ENCODE measurements at places on chromosomes 5 and 9.
A peak's percentile ranks its signal among the peaks of the same experiment; 100 is the strongest.

GRCh38 chr5:150649108-150650020, 8.9 kb downstream of the SYNPO start:
- H3K36me3 ChIP-seq: no peaks in the 10 kb centered on the region
- no peak overlapping the region for H3K27ac ChIP-seq
- H3K4me3 ChIP-seq: no peak overlapping the region
- peaks cover 7% of the 10 kb centered on the region for H3K27me3 ChIP-seq

DNA sequence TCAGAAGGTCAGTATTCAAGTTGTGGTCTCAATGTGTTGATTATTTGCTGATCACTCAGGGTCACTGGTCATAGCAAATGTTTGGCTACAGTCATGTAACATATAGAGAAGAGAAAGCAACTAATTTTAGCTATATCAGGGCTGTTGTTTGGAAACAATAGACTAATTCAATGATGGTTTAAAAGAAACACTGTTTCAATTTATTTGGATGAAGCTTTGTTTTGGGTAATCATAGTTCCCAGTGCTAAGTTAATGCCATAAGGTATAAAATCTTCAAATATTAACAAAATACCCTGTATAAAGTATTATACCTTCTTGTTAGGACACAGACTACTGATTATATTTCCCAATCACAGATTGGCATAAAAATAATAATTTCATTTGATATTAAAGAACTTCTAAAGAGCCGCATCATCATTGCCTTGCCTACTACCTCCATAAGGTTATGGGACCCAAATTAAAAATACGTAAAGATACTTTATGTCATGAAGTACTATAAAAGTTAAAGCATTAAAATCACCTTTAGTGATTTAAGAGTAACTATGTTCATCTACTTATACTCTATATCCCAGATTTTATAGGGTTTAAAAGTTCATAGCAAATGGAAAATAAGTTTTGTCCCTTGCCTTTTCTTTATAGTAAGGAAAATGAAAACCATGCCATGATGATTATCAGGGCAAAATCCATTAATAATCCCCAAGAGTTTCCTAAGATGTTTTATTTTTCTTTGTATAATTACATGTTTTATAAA, 6.0 kb downstream of the NR3C1 start:
- DNase-seq: no peak
- no peaks in the 10 kb centered on the region for H3K27me3 ChIP-seq
- H3K36me3 ChIP-seq: peaks cover 45% of the 10 kb centered on the region
- H3K4me1 ChIP-seq: peaks cover 68% of the 10 kb centered on the region
- H3K4me3 ChIP-seq: peak overlapping the region; percentile 27

- H3K27me3 ChIP-seq: no peaks in the 10 kb centered on the region
- H3K36me3 ChIP-seq: no peaks in the 10 kb centered on the region
- no peaks in the 10 kb centered on the region for H3K4me1 ChIP-seq
- H3K4me3 ChIP-seq: no peak overlapping the region
Observed at GRCh38 chr5:118965890-118966289, 22.5 kb downstream of the DTWD2 start.

DNA sequence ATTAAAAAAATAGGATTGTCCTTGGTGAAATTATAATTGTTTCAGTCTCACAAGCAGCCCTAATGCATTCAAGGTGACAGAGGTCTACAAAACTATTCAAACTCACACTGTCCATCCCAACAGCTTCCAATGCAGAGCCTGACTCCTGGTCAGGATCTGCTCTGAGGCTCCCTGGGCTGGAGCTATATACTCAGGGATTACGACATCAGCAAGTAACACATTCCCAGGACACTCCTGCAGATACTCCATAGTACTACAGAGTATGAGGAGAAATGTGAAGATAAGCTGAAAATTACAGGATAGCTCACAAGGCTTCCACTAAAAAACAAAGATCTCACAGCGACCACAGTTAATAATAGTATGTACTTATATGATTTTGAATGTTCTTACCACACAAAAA, 130.1 kb downstream of the AUH start:
- no peak overlapping the region for H3K4me3 ChIP-seq
- H3K36me3 ChIP-seq: peaks cover 30% of the 10 kb centered on the region
- H3K27me3 ChIP-seq: no peaks in the 10 kb centered on the region
- no peak overlapping the region for H3K27ac ChIP-seq

GRCh38 chr5:50325237-50325832, 115.8 kb downstream of the EMB start:
- H3K4me1 ChIP-seq: peaks cover 14% of the 10 kb centered on the region
- no peak overlapping the region for H3K4me3 ChIP-seq
- no peak for DNase-seq
- H3K27me3 ChIP-seq: peaks cover 2% of the 10 kb centered on the region
